ENCODE measurements at places on chromosomes 7 and 10.

DNA sequence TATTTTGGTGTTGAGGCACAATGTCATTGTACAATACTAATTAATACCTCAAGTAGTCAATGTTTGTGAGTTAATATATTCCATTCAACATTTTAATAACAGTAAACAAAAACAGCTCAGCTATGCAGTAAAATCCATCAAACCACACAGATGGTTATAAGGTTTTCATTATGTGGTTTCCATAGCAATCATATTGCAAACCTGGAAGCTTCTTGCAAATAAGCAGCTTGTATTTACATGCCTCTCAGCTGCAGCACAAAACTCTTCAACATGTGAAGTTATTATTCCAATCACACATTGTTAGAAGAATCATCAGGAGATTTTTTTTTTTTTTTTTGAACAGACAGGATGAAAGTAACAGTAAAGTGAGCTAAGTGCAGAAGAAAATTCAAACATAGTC lies 170.2 kb downstream of the SKAP2 start:
- no peak for DNase-seq

DNA sequence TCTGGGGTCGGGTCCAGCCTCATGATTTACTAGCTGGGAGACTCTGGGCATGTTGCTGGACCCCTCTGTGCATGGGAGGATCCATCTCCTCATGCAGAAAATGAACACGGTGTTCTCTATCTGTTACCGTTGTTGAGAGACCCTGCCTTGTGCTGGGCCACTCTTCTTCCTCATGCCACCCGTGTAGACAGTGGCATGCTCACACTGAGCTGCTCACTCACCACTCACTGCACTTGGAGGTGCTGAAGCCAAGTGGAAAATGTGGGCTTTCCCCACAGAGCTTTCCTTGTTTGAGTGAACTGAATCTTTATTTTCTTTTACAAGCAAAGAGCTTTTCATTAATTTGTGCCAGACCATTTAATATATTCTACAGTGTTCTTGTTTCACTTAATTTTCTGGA lies 77.5 kb upstream of the GDF10 start:
- DNase-seq, result no peak

- DNase-seq, result no peak
Measured at GRCh38 chr7:144653449-144653848, 182.4 kb downstream of the TPK1 start.

DNA sequence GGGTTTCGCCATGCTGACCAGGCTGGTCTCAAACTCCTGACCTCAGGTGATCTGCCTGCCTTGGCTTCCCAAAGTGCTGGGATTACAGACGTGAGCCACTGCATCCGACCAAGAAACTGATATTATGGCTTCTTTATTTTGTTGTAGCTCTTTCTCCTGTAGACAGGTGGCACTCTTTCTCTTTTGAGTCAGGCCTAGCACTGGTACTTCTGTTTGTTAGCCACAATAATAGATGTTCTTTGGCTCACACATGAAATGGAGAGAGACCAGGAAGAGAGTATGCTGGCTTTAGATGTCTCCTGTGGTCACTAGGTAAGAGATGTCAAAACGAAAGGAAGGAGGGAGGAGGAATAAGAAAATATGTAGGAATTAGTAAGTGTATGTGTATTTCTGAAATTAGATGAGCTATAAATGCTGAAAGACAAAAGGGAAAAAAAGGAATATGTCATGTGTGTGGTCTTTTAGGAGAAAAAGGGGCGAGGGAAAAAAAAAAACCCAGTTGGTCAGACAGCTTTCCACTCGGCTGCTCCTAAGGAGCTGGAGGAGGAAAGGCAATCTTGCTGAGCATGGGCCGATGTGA lies 78.7 kb downstream of the CLEC2L start:
- peak; percentile 60 for DNase-seq

- no peak for DNase-seq
Measured at GRCh38 chr7:87564296-87564963, 36.3 kb downstream of the ABCB1 start.

DNA sequence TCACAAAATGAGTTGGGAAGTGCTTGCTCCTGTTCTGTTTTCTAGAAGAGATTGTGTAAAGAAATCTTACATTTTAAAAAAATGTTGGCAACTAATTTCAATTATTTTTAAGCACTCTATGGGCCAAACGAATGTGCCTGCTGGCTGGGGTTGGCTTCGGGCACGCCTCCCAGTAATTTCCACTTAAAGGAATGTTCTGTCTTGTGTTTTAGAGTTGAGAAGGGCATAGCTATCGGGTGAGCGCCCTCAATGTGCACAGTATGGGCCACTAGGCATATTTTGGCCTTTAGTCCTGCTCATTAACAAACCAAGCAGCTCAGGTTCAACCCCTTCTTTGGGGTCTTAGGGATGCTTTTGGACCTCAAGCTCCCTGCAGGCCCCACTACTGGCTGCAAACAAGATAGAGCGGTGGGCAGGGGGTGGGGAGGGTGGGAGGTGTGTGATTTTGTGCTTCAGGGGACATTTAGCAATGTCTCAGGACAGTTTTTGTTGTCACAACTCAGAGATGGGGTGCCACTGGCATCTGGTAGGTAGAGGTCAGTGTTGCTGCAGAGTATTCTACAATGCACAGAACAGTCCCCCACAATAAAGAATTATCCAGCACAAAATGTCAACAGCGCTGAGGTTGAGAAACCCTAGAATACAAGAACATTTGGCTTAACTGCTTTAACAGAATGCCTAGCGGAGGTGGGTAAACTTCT lies 40.7 kb downstream of the TACC2 start:
- DNase-seq, result no peak

- DNase-seq, result no peak
Measured at GRCh38 chr10:108582387-108582786, 1340.9 kb downstream of the XPNPEP1 start.

DNA sequence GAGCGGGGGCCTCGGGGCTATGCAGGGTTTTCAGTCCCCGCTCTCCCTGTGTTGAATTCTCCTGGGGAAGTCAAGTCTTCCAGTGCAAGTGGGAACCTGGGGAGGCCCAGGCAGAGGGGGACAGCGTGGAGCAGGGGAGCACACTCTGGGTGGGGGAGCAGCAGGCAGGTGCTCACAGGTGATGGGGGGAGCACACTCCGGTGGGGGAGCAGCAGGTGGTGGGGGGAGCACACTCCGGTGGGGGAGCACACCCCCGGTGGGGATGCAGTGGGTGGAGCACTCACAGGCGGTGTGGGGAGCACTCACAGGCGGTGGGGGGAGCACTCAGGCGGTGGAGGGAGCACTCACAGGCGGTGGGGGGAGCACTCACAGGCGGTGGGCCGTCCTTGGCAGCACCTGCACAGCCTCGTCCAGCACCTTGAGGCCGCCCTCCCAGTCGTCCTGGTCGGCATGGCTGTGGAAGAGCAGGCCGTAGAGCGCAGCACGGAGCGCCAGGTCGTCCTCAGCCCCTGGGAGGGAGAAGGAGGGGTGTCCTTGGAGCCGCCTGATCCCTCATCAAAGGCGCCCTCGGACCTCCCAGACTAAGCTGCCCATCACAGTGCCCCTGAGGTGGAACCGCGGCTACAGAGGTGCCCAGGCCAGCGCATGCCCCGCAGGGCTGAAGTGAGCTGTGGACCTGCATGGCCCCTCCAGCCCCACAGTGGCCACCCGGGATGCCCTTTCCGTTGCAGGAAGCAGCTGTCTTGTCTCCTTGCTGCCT lies 56.7 kb downstream of the CFAP46 start:
- no peak for DNase-seq

DNA sequence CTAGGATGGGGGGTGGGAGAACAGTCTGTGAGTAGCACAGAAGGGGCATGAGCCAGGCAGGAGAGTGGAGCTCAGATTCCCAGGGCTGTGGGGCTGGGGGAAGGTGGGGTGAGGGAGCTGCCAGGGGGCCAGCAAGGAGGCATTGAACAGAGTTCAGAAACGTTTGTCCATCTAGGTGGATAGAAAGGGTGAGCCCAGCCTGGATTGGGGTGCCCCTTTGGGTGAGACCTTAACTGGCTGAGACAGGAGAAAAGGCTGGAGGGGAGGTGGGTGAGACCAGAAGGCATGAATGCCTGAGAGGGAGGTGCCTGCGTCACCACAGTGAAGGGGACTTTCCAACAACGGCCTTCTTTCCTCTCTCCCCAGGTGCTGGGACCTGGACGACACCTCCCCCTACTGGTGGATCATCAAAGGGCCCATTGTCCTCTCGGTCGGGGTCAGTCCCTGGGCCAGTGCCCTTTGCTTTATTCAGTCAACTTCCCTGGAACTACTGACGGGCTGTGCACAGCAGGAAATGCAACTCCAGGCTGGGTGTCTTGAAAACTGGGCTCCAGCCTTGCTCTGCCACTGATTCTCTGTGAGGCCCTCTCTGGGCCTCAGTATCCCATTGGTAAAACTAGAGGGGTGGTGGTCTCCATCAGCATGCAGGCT lies 11.0 kb downstream of the GHRHR start:
- peak; percentile 21 for DNase-seq

- DNase-seq, result no peak
Measured at GRCh38 chr7:132351954-132352499, 224.2 kb downstream of the PLXNA4 start.

DNA sequence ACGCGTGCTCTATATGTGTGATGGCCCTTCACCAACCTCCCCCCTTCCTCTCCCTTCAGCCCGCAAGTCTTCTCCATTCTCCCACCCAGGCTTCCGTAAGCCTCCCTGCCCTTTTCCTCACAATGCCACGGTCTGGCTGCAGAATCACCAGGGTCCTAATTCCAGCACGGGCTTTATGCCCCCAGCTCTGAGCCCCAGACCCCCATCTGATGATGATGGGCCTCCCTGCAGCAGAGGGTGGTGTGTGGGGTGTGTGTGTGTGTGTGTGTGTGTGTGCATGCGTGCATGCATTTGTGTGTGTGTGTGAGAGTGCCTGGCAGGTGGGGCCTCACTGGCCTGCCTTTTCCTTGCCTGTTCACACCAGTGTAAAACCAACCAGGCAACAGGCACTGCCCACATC lies 109.9 kb downstream of the OAT start:
- DNase-seq, result no peak

GRCh38 chr10:62154231-62154630 lies 114.4 kb downstream of the RTKN2 start:
- no peak for DNase-seq

DNA sequence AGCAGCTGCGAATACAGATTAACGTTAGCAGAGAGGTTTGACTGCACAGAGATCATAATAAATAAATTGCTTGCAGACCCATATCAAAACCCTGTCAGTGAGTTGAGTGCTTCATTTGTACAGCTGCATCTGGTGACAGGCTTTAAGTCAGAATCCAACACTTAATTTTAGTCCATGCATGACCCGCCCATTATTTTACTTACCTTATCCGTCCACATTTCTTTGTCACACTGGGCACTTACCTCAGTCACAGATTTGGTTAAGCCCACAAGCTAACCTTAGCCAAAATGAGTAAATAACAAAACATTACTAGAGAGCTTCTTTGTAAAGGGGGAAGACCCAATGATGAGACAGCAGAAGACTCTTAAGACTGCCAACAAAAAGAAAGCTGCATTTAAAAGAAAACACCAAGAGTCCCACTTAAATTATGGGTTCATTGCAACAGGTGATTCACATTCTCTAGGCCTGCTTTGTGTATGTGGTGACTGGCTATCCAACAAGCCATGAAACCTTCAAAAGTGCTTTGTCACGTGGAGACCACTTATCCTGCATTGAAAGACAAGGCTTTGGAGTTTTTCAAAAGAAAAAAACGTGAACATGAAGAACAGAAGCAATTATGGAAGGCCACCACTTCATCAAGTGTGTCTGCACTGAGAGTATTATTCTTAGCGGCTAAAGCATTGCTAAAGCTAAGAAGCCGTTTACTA lies 32.2 kb downstream of the PHTF2 start:
- peak; percentile 81 for DNase-seq

GRCh38 chr10:91955114-91955513 lies 31.5 kb downstream of the BTAF1 start:
- DNase-seq, result no peak

- no peak for DNase-seq
Measured at GRCh38 chr10:133278577-133279265, 2.1 kb upstream of the ADAM8 start.

- no peak for DNase-seq
Measured at GRCh38 chr10:129541200-129541599, 74.2 kb downstream of the MGMT start.

GRCh38 chr7:142523821-142524460 lies 225.3 kb upstream of the PRSS1 start:
- no peak for DNase-seq

DNA sequence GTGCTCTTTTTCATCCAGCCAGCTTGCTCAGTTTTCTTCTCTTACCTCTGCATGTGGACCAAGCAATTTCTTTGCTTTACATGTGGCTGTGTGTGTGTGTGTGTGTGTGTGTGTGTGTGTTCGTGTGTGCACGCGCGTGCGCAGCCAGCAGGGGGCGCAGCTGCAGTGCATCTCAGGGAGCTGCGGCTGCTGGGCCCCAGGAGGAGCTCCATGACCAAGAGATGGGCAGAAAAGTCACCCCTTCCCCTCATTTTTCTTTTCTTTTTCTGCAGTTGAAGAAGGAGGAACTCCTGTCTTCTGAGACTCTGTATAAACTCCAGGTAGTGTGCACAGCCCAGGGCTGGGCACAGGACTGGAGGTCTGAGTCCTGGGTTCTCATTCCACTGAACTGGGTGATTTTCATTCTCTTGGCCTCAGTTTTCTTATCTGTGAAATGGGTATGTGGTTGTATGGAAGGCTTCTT lies 41.8 kb downstream of the BLNK start:
- DNase-seq, result peak; percentile 40

DNA sequence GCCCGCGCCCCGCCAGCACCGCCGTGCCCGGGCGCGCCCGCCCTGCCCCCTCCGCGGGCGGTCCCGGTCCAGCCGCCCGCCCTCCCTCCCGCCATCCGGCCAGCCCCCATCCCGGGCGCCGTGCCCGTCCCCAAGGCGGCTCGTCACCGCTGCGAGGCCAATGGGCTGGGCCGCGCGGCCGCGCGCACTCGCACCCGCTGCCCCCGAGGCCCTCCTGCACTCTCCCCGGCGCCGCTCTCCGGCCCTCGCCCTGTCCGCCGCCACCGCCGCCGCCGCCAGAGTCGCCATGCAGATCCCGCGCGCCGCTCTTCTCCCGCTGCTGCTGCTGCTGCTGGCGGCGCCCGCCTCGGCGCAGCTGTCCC lies at the start of gene HTRA1:
TSS of gene HTRA1 (plus strand) at position 187 of the 362 bp plus-strand sequence. CDS start at position 287, 100 bp downstream.
- DNase-seq, result peak; percentile 11

- DNase-seq, result no peak
Measured at GRCh38 chr10:22560913-22561239, 153.5 kb downstream of the PIP4K2A start.

DNA sequence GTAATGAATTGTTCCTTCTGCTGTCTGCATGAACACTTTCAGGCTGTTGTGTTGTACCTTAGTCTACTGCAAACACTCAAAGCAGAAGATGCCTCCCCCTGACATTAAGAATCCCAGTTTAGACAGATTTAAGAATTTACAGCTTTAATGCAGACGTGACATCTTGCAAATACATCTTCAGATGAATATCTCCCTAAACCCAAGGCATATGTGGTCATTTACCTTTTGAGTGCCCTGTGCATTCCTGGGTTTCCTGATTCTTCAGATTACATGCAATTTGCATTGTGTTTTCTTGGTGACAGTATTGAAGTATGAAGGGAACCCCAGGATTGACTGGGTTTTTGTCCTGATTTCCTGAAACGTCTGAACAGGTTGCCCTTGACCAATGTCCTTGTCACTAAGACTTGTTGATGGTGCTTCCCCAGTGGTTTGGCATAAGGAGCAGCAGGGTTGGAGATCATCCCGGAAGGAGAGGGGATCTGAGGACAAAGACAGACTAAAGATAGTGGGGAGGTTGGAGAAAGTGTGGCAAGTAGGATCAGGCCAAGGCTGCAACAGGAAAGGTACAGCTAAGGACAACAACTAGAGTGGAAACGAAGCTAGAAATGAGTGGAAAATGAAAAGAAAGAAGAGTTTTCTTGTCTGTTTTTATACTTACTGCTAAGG lies 123.8 kb upstream of the RHOBTB1 start:
- DNase-seq, result no peak
